Naive thymus-derived CD8-positive, alpha-beta T cell (primary cell): ENCODE measurements at places on chromosomes 7 and 10. TPM values are rescaled to one million over a fixed set of nuclear protein-coding genes. Genes with fewer than 3 reads are reported as not detected.
A peak's percentile ranks its signal among the peaks of the same experiment; 100 is the strongest.

DNA sequence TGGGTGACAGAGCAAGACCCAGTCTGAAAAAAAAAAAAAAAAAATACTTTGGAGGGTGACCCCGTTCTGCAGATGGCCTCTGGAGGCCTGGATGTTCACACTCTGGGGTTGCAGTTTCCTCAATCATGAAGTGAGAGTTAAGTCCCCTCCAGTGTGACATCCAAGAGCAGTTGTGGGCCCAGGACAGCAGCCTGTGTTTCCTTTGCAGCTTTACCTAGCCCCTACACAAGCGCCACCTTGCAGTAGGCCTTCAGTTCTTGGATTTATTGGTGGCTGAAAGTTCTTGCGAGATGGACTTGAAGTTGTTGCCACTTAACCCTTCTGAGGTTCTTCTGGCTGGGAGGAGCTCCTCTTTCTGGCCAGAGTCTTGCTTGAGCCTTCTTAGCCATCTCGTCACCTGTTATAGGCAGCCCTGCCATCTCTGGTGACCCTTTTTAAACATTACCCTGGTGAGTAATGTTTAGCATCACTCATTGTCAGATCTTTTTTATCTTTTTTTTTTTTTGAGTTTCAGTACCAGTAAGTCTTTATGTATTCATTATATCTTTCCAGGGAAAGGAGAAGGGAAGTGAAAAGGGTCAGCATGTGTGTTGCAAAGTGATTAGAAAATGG is 3.4 kb upstream of the ACTR3C start:
- no peak for DNase-seq

- no peak for DNase-seq
Measured at GRCh38 chr10:21519941-21520436, 5.5 kb downstream of the SKIDA1 start.

- DNase-seq = no peak
Measured at GRCh38 chr7:10571759-10572158, 401.9 kb upstream of the PHF14 start.

DNA sequence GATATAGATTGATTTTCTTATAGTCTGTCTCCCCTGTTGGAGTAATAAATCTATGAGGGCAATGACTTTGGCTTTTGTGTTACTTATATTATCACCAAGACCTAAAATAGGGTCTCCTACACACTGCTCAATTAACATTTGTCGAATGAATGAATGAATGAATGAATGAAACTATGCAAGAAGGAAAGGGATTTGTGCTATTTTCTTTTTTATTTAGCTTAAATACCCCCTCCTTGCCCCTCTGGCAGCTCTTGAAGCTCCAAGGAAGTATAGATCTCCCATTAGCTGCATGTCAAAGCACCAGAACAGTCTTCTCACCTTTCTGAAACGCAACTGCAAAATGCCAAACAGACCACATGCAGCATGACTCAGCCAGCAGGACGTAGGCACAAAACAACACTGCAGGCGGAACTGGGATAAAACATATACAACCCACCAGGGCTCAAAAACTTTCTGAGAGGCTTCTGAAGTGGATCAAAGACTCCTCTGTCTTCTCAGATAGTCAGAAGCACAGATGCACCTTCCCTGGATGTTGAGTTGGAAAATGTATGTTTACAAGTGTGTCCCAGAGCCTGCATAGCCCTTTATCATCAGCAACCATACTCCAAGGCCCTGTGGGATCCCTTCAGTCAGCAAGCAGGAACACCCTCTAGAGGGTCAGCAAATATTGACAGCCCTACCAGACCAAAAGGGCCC is 187.8 kb downstream of the NPSR1 start:
- DNase-seq = no peak

PLAC9 gene
- not detected for total RNA-seq

GRCh38 chr10:72088889-72089575 is 681 bp upstream of the SPOCK2 start:
- peak; percentile 44 for DNase-seq

DNA sequence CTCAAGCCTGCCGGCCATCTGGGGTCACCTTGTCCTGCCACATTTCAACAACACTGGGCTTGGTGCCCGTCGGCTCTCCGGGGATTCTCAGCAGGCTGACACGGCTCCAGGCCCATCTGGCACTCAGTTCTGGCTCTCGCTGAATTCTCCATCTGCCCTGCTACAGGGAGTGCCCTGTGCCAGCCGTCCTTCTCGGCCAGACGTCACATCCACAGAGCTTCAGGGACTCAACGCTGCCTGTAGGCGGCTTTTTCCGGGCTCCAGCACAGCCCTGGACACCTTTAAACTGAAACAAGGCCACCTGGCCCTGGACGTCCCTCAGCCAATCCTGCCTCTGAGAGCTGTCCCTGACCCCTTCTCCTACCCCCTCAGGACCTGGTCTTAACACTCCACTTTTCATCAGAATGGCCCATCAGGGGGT is 43.0 kb downstream of the TMEM130 start:
- DNase-seq = no peak

DNA sequence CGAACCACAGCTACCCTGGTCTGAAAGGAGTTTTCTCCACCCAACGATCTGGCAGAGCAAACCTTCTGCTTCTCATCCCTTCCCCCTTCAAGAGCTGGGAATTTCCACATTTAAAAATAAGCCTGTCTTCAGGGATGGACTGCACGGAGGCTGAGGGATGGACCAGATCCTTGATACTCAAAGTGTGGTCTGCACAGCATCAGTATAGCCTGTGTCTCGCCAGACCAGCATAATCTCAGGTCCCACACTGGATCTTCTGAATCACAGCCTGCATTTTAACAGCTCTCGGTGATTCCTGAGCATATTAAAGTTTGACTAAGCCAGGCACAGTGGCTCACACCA is 7.1 kb downstream of the KCNMA1 start:
- no peak for DNase-seq

GRCh38 chr10:35533565-35533964 is 71.6 kb upstream of the GJD4 start:
- no peak for DNase-seq

- no peak for DNase-seq
Measured at GRCh38 chr7:14016950-14017349, 27.5 kb upstream of the ETV1 start.
